ENCODE measurements at places on chromosomes 3 and 15. TPM values are rescaled to one million over a fixed set of nuclear protein-coding genes. Genes with fewer than 3 reads are reported as not detected.

- DNase-seq, result peak; percentile 54
Measured at GRCh38 chr15:85707519-85708338, 87.0 kb downstream of the KLHL25 start.

RAD51 gene
- 5.6 TPM for total RNA-seq

GPR149 gene
- total RNA-seq, result not detected

DNA sequence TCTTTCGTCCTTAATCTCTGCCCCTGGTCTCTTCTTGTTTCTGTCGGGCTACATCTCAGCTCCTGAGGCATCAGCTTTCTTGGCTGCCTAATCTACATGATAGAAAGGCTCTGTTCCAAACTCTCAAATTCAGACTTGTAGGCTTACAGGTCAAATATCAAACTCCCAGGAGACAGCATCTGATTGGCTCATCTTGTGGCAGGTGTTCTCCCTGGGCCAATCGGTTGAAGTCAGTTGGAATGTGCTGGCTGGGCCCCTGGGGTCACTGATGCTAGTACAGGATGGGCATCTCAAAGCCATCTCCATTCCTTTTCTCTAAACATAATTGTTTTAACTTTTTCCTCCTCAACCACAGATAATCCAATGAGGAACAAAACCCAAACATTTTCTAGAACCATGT lies 198.7 kb downstream of the CNTN3 start:
- no peak for DNase-seq

GRCh38 chr15:59296181-59296617 lies 76.5 kb downstream of the MYO1E start:
- peak; percentile 98 for DNase-seq

GRCh38 chr3:88301273-88301995 lies 151.7 kb downstream of the C3orf38 start:
- no peak for DNase-seq

- DNase-seq, result peak; percentile 36
Measured at GRCh38 chr3:156978481-156978961, 152.4 kb downstream of the LEKR1 start.

GRCh38 chr3:65524584-65524983 lies 514.1 kb downstream of the MAGI1 start:
- DNase-seq, result peak; percentile 18

DNA sequence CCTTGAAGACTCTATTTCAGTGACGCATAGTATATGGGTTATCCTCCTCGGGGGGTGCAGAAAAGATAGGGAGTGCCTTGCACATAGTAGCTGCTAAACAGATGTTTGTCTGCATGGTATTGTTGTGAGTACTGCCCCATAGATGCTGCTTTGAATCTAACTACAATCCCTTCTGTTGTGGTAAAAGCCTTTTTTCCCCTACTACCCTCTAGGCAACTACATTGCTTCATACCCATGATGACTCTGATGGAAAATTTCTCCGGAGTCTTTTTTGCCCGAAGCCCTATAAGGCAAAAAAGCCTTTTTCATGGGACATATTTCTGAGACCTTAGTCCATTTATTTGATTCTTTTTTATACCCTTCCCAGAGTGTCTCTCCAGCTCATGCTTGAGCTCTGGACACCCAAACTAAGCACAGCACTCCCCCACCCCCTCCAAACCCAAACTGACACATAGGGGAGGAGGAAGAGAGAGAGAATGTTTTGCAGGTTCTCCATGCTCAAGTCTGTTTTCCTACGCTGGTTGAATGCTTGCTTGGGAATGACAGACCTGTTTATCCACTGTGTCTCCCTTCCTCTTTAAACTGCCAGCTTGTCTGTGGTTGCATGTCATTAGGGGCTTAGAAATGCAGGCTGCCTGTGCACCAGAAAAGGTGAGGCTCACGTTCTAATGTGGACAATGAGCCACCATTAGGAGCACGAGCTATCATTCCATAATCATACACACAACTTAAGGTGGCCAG lies 52.9 kb downstream of the LRTM1 start:
- no peak for DNase-seq

ZDHHC23 gene
- total RNA-seq, result 14.6 TPM

BMF gene
- total RNA-seq, result 27.2 TPM

GOLGA8T gene
- total RNA-seq, result 0.30 TPM

KPNA4 gene
- total RNA-seq, result 36.7 TPM

CLDN18 gene
- total RNA-seq, result not detected

UROC1 gene
- total RNA-seq, result not detected

GRCh38 chr3:131370935-131371687 lies 10.5 kb upstream of the NUDT16 start:
- DNase-seq, result no peak

GRCh38 chr3:66017084-66017483 lies 21.6 kb downstream of the MAGI1 start:
- DNase-seq, result no peak

DNA sequence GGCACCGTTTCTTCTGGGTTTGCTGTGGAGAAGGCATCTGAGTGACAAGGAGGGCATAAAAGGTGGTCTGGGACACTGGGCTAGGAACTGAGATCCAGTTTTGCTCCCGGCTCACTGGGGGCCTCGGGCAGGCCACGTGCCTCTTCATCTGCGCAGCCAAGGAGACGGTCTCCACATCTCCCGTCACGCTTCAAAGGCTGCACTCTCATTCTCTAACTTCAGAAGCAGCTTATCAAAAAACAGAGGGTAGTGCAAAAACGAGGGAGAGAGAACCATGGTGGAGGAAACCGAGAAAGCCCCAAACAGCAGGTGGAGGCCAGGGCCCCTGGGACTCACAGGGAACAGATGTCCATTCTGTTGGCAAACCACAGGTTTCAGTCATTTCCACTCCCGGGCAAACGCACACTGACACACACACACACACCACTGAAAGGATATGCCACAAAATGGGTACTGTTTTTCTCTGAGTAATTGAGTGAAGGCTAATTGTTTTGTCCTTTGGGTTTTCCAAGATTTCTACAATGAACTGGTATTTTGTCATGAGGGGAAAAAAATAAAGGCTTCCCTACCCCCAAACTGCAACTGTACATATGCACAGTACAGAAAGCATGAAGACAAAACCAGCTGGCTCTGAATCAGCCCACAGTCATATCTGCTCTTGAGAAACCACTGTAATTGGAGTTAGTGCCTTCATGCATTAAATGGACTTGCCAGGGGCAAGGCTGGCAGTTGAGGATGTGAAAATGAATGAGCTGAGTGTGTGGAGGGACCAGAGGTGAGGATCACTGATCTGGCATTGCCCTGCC lies 71.9 kb downstream of the MGLL start:
- DNase-seq, result peak; percentile 96

MEX3B gene
- total RNA-seq, result 4.6 TPM

GRCh38 chr15:39591896-39592315 lies 11.0 kb downstream of the THBS1 start:
- no peak for DNase-seq

GRCh38 chr15:60325905-60326304 lies 71.9 kb downstream of the ANXA2 start:
- no peak for DNase-seq
